Activated CD8-positive, alpha-beta memory T cell treated with anti-CD3 and anti-CD28 coated beads for 36 hours (primary cell): ENCODE measurements at places on chromosomes 1 and 21. TPM values are rescaled to one million over a fixed set of nuclear protein-coding genes. Genes with fewer than 3 reads are reported as not detected.

TSPAN2 gene
- total RNA-seq, result 1.4 TPM

GIPC2 gene
- 0.13 TPM for total RNA-seq

TIE1 gene
- 0.44 TPM for total RNA-seq

LRRC38 gene
- total RNA-seq, result not detected

APP gene
- total RNA-seq, result 22.8 TPM

PTGS2 gene
- total RNA-seq, result 1.1 TPM

GSTM4 gene
- 1.4 TPM for total RNA-seq

TFF2 gene
- not detected for total RNA-seq

DCST1 gene
- not detected for total RNA-seq

FAM72B gene
- 19.2 TPM for total RNA-seq

CTH gene
- 20.9 TPM for total RNA-seq

UBL4B gene
- total RNA-seq, result not detected

TSPEAR gene
- not detected for total RNA-seq

AK5 gene
- 0.57 TPM for total RNA-seq

LCE1C gene
- total RNA-seq, result not detected

AGMAT gene
- 19.6 TPM for total RNA-seq

ZBTB8A gene
- 0.17 TPM for total RNA-seq

GJB5 gene
- not detected for total RNA-seq

SOD1 gene
- 300 TPM for total RNA-seq
